ENCODE measurements at places on chromosomes 6 and 20.

- DNase-seq = no peak
Observed at GRCh38 chr20:7627734-7628663, 312.3 kb downstream of the HAO1 start.

DNA sequence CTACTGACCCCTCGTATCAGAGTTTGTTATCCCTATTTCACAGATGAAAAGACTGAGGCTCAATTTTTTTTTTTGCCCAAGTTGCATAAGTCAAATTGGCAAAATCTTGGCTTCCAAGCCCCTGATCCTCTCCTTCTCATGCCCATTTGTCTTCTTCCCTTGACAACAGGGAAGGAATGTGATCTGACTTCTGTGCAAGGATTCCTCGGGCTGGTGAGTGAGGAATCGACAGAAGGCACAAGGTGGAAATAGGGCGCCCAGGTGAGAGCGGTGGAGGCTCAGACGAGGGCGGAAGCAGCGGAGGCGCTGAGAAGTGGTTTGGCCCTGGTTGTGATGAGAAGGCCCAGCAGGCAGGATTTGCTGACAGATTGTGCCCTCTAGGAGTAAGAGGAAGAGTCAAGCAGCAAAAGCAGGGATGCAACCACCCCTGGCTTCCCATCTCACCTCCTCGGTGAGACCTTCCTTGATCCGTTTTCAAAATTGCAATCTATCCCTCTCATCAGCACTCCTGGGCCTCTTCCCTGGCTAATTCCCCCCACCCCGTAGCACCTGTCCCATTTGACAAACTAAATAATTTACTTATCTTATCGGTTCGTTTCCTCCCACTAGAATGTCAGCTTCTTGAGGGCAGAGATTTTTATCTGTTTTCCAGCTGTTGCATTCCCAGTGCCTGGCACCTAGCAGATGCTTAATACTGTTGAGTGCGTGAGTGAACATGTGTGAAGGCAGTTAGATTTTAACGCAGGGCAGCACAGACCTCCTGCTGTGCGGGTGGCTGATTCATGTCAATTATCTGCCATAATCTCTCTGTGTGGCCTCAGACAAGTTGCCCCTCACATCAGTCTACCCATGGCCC lies 3.7 kb upstream of the SIRPA start:
- DNase-seq = no peak

- no peak for DNase-seq
Observed at GRCh38 chr6:3370361-3371221, 86.3 kb downstream of the SLC22A23 start.

DNA sequence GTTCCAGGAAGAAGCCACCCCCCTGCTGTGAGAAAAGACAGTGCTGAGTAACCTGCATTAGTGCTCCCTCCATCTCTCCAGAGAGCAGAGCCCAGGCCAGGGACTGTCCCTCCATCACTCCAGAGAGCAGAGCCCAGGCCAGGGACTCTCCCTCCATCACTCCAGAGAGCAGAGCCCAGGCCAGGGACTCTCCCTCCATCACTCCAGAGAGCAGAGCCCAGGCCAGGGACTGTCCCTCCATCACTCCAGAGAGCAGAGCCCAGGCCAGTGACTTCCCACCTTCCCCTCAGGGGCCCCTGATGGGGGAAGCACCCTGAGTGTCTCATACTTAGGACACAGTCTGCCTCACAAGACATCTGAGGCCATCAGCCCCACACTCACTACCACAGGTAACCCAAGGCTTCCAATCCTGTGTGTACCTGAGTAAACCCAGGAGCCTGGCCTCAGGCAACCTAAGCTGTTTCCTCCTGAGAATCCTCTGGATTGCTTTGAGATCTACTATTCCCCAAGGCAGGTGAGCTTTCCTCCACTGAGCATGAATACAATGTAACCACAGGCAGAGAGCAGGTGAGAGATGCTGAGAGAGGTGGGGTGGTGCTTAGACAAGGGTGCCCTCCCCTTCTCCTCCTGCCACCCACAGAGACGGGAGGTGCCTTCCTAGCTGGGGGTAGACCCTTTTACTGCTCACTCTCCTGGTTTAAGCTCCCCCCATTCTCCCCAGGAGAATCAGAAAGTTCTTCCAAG lies 4.9 kb downstream of the TBXT start:
- DNase-seq = no peak

GRCh38 chr20:41475503-41475902 lies 108.9 kb upstream of the EMILIN3 start:
- no peak for DNase-seq

- DNase-seq = no peak
Observed at GRCh38 chr6:20483887-20484497, 50.3 kb upstream of the CDKAL1 start.

GRCh38 chr6:27785294-27785693 lies 126.9 kb downstream of the OR2B2 start:
- DNase-seq = no peak

- no peak for DNase-seq
Observed at GRCh38 chr20:20690676-20691476, 21.6 kb downstream of the RALGAPA2 start.

- DNase-seq = no peak
Observed at GRCh38 chr6:34059136-34059731, 86.7 kb downstream of the GRM4 start.

DNA sequence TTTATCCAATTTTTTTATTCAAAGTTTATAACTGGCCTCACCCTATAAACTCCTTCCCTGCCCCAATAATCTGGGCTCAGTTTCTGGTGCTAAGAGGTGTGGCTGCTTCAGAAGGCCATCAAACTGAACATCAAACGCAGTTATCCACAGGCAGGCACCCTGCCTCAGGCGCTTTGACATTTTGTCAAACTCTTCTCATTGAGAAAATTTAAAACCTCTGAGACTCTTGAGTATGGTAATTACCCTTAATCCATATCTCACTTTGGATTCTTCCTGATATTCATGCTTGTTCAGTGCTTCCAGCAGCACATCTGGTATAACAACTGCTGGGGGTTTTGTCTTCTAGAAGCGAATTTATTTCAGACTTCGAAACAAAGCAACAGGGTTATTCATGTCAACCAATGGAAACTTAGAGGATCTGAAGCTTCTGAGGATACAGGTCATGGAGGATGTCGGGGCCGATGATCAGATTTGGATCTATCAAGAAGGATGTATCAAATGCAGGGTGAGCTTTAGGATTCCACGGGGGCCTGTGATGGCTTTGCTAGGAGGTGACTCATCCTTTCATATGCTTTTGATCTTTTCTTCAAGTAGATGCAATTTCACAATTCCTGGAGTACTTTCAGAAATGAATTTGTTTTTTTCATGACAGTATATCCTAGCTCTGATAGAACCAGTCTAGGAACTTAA lies 68.2 kb downstream of the RTN4IP1 start:
- DNase-seq = no peak

DNA sequence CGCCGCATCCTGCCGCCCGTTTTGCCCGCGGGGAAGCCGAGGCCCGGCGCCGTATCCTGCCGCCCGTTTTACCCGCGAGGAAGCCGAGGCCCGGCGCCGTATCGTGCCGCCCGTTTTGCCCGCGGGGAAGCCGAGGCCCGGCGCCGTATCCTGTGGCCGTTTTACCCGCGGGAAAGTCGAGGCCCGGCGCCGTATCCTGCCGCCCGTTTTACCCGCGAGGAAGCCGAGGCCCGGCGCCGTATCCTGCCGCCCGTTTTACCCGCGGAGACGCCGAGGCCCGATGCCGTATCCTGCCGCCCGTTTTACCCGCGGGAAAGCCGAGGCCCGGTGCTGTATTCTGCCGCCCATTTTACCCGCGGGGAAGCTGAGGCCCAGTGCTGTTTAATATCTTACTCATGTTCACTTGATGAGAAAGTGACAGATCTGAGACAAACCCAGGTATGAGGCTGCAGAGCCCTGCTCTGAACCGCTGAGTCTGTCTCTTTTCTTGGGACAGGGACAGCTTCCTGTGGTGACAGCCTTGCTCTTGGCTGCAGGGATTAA lies 129.4 kb downstream of the CDH26 start:
- DNase-seq = no peak

DNA sequence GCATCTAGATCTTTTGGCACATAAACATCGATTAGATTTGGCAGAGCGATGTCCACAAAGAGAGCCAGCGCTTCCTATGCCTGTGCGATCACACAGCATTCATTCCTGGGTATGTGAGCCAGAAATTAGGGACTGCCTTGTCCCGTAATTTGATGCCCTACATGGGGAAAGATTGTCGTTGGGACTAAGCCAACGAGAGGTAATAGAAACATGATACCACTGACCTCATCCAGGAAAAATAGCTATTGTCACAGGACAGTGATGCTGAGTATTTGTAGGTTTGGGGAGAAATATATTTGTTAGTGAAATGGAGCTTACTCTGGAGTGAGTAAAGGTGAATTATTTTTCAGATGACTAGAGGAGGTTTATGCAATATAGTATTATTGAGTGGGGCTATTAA lies 154.0 kb downstream of the TSHZ2 start:
- DNase-seq = no peak

DNA sequence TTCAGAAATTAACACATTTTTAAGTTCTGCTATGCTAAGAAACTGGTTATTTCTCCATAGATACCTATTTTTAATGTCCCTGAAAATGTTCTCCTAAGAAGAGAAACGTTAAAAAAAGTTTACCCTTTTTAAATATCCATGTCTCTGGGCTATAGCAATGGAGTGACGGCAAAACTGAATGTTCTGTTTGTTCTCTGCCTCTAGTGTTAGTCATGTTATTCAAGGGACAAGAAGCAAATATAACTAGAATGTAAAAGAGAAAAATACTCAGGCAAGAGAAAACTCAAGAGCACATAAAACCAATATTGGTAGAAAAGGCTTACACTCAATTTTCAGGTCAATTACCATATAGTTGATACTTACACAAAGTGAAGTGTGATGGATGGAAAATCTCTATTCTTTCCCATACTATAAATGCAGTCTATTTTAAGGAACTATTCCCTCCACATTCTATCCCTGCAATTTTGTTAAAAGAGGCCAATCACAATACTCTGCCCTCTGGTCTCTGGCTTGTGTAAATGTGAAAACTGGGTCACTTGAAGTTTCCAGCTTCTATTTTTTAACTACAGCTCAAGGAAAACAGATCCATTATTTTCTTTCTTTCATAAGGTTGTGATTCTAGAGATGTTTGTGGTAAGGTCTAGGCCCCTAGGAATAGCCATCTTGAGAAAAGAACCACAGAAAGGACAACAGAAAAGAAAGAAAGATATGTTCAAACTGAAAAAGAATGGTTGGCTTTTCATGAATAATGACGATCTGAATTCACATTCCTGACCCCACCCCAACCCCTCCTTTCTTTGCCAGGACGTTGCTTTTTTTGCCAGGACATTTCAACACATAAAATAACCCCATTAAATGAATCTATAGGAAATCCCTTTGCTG lies 200.3 kb upstream of the FAM83B start:
- no peak for DNase-seq

DNA sequence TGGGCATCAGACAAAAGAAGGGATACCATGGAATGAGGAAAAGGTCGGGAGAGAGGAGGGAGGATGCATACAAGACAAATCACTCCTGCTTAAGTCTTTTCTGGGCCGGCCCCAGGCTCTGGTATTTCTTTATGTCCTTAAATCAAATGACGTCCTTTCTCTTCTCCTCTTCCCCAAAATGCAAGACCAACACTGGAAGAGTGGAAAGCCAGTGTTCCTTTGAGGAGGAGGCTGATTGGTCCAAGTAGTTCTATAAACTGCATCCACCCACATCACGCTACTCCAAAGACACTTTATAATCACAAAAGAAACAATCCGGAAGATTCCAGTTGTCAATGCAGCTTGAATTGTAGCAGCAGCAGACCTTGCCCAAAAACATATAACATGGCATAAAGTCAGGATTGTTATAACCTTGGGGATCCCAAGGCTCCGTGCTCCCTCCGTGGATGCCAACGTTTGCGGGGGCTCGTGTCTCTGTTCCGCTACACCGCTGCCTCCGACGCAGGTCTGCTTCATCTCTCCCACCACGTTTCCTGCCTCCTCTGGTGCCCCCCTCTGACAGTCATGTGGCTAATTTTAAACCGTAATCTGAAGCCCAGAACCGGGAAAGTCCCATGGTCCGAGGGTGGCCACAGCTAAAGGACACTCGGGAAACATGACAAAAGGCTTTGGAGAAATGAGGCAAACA lies 47.1 kb downstream of the MCUR1 start:
- peak; percentile 24 for DNase-seq

DNA sequence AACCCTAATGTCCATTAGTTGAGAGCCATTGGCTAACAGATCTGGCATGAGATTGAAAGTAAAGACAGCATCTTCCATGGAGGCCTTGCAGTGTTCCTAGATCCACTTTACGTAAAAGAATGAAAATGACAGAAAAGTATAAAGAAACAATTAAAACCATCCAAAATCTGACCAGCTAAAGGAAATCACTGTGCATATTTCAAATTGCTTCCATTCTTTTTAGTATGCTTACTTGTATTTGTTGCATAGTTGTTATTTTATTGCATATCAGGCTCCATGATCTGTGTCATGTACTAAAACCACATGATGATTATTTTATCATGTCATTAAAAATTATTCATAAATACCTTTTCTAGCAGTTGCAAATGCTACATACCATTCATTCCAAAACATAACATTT lies 67.9 kb downstream of the GCLC start:
- no peak for DNase-seq

DNA sequence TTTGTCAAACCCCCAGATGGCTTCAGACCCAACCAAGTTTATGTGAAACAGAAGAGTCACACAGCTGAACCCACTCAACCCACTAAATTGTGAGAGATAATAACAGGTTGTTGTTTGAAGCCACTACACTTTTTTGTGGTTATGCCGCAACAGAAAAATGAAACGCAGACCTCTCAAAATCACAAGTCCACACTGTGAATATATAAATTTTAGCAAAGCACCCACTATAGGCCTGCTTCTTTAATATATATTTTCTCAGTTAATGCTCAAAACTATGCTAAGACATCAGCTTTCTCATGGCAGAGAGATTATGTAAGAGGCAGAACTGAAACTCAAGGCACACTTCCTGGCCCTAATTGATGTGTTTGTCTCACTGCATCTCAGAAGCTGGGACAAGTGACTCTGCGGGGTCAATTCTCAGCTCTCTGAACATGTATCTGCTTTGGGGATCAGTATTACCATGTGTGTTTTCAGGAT lies 27.7 kb downstream of the MAP3K5 start:
- DNase-seq = no peak

DNA sequence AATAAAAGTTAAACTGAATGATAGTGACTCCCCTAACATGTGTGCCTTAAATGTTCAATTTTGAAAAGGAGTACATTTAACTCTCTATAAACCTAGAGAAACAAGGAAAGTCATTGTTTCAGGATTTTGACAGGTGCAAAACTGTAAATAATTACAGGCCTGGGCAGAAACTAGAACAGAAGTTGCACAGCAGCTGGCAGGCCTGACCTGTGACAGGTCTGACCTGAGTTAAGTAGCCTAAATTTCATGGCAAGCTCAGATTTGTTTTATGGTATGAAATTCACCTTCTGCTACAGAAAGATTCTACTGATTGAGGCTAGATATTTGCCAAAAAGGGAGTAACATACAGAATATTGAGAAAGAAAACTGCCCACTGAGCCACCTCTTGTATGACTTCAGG lies 166.1 kb downstream of the CDKAL1 start:
- DNase-seq = no peak

Measured in nephron progenitor cell (in vitro differentiated cells).